ENCODE measurements at places on chromosomes 13 and 19. TPM values are rescaled to one million over a fixed set of nuclear protein-coding genes. Genes with fewer than 3 reads are reported as not detected.

GRCh38 chr13:108915634-108916512, 286.5 kb downstream of the MYO16 start:
- peak; percentile 84 for DNase-seq
- H3K4me1 ChIP-seq, result peaks cover 14% of the 10 kb centered on the region
- peak overlapping the region; percentile 69 for H3K4me3 ChIP-seq
- H3K36me3 ChIP-seq, result no peaks in the 10 kb centered on the region

ZSCAN4 gene
- not detected for total RNA-seq

GRCh38 chr19:39246951-39247669, 1.5 kb downstream of the IFNL4 start:
- peaks cover 11% of the 10 kb centered on the region for H3K27me3 ChIP-seq
- H3K4me1 ChIP-seq, result peaks cover 4% of the 10 kb centered on the region
- DNase-seq, result peak; percentile 57
- H3K4me3 ChIP-seq, result peak overlapping the region; percentile 67
- no peak overlapping the region for H3K27ac ChIP-seq
- H3K36me3 ChIP-seq, result no peaks in the 10 kb centered on the region

GRCh38 chr19:50414864-50415660, 3.7 kb upstream of the SPIB start:
- peaks cover 34% of the 10 kb centered on the region for H3K36me3 ChIP-seq
- H3K4me1 ChIP-seq, result peaks cover 8% of the 10 kb centered on the region
- DNase-seq, result peak; percentile 79
- peaks cover 16% of the 10 kb centered on the region for H3K27me3 ChIP-seq
- no peak overlapping the region for H3K4me3 ChIP-seq

CAB39L gene
- 3.2 TPM for total RNA-seq

ZNF85 gene
- total RNA-seq, result 20.6 TPM

DNA sequence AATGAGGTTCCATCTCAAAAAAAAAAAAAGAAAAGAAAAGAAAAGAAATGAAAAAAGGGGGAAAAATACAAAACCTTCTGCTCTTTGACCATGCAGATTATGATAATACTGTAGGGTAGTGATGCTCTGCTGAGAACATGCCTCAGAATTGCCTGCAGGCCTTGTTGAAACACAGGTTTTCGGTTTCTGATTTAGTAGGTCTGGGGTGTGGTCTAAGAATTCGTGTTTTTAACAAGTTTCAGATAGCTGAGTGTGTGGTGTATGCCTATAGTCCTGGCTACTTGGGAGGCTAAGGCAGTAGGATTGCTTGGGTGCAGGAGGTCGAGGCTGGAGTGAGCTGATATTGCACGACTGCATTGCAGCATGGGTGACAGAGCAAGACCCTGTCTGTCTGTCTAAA, 14.9 kb upstream of the CYP2B6 start:
- H3K4me3 ChIP-seq, result no peak overlapping the region
- no peaks in the 10 kb centered on the region for H3K36me3 ChIP-seq
- no peak overlapping the region for H3K27ac ChIP-seq
- DNase-seq, result no peak
- peaks cover 18% of the 10 kb centered on the region for H3K27me3 ChIP-seq

DNA sequence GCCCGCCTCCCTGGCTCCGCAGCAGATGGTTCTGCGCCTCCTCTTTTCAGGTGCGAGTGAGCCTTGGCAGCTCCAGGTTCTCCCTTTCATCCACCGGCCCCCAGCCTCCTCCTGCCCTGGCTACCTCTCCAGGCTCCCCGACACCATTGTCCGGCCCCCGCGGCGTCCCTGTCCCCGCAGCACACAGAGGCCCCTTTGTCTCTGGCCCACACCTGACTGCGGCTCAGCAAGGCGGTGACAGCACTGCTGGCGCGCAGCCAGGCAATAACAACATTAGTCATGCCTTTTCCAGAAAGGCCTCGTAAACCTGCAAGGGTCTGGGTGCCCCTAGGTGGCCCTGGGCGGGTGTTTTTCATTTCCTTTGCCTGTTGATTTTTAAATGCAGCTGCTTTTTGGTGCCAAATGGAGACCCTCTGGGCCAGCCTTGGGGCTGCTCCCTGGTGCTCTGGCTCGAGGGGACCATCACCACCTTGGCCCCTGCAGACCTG, 73.2 kb upstream of the MEDAG start:
- H3K27ac ChIP-seq, result no peak overlapping the region
- peak; percentile 57 for DNase-seq
- peaks cover 2% of the 10 kb centered on the region for H3K4me1 ChIP-seq
- no peaks in the 10 kb centered on the region for H3K36me3 ChIP-seq
- H3K4me3 ChIP-seq, result no peak overlapping the region

C19orf53 gene
- total RNA-seq, result 141 TPM

DNA sequence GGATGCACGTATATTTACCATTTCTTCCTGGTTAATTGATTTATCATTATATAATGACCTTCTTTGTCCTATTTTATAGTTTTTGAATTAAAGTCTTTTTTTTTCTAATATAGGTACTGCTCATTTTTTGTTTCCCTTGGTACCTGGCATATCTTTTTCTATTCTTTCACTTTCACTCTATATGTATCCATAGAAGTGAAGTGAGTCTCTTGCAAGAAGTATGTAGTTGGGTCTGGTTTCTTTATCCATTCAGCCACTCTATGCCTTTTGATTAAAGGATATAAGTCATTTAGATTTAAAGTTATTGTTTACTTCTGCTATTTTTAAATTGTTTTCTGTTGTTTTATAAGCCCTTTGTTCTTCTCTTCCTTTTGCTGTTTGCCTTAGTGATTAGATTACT, 194.3 kb upstream of the SLITRK6 start:
- H3K27me3 ChIP-seq, result no peaks in the 10 kb centered on the region
- no peaks in the 10 kb centered on the region for H3K4me1 ChIP-seq
- no peak for DNase-seq
- no peaks in the 10 kb centered on the region for H3K36me3 ChIP-seq
